ENCODE measurements at places on chromosomes 3 and 15. TPM values are rescaled to one million over a fixed set of nuclear protein-coding genes. Genes with fewer than 3 reads are reported as not detected.
A peak's percentile ranks its signal among the peaks of the same experiment; 100 is the strongest.

DNA sequence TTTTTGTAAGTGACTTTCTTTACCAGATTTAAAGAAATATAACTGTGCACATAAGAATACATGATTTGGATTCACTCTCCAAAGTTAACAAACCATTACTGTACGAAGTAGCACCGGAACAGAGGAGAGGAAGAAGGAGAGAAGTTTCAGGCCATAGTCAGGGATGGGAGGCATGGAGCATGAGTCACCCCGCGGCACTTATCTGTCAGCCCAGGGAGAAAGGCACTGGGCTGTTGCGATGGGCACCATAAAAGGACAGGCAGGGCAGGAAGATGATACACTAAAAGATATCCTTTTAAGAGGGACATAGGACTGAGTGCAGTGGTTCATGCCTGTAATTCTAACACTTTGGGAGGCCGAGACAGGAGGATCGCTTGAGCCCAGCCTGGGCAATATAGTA lies 37.0 kb downstream of the TTC23 start:
- no peak for ATAC-seq

DNA sequence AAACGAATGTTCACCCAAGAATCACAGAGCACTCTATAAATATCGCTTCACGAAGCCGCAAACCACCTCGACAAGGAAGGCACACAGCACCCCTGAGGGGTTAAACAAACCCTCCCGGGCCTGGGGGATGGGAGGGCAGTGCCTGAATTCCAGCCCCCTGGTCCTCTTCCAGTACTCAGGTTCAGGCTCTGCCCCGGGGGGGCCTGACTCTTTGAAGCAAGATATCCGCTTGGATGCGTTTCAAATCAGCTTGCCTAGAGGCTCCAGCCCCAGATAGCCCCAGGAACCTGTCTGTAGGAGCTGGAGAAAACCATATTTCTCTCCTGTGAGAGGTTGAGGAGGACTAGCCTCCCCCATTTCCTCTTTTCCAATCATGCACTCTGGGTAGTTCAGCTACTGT lies 194.7 kb downstream of the WNT5A start:
- no peak for ATAC-seq

DNA sequence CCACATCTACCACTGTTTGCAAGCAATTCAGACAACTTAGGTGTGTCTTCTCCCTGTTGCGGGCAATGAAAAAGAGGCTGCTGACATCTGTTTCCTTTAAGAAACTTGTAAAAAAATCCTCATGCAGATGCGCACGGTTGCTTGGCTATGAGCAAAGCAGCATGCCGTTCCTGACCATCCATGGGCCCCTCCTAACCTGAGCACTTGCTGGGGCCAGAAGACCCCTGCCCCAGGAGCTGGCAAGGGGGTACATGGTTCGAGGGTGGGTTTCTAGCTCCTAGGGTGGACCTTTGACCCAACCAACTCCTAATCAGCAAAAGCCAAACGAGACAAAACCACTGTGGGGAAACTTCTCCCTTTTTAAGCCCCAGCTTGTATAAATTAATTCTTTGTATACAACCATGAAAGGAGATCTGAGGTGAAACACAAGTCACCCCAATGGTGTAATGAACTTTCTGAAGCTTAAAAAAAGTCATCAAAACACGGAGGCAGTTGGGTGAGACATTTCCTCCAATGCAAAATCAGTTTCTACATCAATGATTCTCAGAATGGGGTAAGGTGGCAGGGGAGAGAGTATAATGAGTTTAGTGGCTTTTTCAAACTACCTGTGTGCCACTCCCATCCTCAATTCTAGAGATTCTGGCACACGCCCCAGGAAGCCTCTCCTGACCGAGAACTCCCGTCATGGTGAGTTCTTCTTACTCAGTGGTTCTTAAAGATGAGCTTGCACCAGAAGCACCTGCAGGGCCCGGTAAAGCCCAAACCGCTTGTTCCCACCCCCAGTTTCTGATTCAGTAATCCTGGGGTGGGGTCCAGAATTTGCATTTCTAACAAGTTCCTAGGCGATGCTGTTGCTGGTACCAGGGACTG lies 44.1 kb downstream of the CPN2 start:
- ATAC-seq, result peak; percentile 85

GRCh38 chr3:105315815-105316214 lies 50.9 kb upstream of the ALCAM start:
- no peak for ATAC-seq

DNA sequence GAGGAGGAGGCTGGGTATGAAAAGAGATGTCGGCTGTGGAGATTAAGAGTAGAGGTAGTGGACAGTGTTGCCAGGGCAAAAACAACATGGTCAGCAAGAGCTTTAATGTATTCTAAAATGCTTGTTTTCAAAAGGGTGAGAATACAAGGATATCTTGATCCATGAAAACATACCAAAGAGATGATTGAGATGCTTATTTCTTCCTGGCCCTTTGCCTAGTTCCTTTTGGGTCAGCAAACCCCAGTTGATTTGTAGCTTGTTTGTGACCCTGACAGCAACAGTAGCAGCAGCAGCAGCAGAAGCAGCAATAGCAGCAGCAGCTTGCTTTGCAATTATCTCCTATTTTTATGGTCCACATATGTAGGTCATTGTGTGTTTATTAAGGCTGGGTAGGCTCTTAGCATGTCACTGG lies 337.3 kb downstream of the LPP start:
- ATAC-seq, result no peak

DNA sequence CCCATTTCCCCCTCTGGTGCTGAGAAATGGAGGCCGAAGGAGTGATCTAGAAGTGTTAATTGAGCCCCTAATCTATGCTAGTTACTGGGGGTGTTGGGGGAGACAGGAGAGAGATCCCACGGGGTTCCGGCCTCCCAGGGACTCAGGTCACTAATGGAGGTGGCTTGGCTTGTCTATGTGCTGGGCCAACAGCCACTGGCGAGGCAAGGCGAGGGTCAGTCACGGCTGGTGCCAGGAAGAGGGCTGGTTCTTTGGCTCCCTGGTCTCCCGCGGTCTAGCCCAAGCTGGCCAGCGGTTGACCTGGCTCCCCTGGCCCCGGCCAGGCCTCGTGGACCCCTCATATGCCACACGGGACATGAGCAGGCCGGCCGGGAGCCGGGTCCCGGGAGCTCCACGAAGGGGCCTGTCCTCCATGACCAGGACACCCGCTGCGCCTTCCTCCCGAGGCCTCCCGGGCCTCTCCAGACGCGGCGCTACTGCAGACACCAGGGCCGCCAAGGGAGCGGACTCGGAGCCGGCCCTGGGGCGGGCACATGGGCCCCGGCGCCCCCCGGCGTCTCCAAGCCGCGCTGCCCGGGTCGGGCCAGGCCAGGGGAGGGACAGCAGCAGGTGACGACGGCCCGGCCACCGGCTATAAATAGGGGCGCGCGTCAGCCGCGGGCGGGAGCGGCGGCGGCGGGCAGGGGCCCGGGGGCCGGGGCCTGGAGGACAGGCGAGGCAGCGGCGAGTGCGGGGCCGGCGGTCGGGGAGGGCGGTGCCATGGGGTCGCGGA lies at the start of gene ALPK3:
Gene ALPK3 (plus strand): TSS at position 663 of the 772 bp plus-strand sequence. CDS start 97 bp downstream, at position 760.
- no peak for ATAC-seq

DNA sequence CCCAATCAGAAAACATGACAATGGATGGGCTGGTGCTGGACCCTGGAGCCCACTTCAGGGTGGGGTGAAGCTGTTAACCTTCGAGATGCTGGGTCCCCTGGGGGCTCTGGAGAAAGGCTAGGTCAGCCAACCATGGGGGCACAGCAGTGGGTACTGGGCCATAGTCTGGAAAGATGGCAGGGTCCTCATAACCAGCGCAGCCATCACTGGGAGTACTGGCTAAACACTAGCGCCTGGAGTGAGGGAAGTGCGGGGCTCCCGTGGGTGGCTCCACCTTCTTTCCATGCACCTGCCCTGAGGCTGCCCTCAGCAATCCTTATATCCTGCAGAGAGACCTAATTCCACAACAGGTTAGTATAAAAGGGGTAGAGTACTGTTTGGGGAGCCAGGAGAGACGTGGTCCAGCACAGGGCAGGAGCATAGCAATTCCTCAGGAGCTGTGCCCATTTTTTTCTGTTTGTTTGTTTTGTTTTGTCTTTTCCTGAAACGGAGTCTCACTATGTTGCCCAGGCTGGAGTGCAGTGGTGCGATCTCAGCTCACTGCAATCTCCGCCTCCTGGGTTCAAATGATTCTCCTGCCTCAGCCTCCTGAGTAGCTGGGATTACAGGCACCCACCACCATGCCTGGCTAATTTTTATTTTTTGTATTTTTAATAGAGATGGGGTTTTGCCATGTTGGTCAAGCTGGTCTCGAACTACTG lies 122.6 kb upstream of the MEF2A start:
- no peak for ATAC-seq

DNA sequence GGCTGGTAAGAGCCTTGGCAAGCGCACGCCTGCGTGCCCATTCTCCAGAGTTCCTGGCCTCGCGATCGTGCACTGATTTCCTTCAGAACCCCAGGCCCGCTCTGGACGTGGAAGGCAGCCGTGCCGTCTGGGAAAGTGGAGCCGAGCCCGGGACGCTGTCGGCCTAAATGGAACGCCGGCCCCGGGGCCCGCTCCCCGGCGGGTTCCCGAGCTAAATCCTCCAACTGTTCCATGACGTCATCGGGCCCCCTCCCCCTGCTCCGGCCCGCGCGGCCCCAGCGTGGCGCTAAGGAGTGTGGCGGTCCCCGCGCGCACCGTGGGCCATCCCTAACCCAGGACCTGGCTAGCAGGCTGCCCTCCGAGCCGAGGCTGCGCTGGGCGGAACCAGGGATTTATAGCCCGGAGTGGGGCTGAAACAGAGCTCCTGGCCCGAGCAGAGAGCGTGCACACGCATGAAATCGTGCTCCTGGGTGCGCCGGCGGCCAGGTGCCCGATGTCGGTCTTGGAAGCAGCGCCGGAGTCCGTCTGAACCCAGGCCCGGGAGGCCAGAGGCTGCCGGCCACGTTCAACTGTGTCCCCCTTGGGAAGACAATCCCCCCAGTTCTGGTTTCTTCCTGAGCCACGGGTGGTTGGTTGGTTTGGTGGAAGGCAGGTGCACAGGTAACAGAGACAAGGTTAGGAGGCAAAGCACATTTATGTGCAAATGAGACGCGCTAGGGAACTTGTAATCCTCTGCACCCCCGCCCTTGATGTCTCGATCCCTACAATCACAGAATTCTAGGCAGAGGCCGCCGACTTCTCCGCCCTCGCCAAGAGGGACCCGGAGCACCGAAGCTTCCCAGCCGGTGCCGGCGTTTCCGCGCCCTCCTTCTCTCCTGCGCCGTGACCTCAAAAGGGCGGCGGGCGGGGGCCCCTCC lies 84.9 kb upstream of the ETV5 start:
- ATAC-seq, result no peak

- no peak for ATAC-seq
Measured at GRCh38 chr3:96354742-96355141, 459.7 kb upstream of the EPHA6 start.

GRCh38 chr15:68431037-68431791 lies 749 bp downstream of the ITGA11 start:
- ATAC-seq, result no peak

GRCh38 chr3:157786211-157786610 lies 283.0 kb upstream of the VEPH1 start:
- no peak for ATAC-seq

DNA sequence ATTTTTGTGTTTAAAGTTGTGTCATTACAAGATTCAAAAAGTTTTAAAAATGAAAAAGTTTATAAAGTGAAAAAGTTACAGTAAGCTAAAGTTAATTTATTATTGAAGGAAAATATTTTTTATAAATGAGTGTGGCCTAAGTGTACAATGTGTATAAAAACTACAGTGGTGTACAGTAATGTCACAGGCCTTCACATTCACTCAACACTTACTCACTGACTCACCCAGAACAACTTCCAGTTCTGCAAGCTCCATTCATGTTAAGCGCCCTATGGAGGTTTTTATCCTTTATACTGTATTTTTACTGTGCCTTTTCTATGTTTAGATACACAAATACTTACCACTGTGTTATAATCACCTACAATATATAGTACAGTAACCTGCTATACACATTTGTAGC lies 76.3 kb downstream of the DTWD1 start:
- ATAC-seq, result no peak

DNA sequence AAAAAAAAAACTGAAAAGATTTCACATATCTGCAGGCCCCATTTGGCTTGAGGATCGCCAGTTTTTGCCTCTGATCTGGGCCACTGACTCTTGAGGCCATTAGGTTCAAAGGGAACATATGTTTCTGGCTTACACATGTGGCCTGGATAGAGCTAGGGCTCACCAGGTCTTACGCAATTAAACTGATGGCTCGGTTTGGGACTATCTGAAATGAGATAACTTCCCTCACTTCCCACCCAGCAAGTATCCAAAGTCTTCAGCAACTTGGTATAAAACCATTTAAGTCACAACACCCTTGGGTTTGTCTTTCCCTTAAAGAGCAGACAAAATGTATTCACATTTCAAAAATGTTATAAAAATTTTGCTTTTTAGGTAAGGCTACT lies 36.3 kb downstream of the LRIG1 start:
- no peak for ATAC-seq

DNA sequence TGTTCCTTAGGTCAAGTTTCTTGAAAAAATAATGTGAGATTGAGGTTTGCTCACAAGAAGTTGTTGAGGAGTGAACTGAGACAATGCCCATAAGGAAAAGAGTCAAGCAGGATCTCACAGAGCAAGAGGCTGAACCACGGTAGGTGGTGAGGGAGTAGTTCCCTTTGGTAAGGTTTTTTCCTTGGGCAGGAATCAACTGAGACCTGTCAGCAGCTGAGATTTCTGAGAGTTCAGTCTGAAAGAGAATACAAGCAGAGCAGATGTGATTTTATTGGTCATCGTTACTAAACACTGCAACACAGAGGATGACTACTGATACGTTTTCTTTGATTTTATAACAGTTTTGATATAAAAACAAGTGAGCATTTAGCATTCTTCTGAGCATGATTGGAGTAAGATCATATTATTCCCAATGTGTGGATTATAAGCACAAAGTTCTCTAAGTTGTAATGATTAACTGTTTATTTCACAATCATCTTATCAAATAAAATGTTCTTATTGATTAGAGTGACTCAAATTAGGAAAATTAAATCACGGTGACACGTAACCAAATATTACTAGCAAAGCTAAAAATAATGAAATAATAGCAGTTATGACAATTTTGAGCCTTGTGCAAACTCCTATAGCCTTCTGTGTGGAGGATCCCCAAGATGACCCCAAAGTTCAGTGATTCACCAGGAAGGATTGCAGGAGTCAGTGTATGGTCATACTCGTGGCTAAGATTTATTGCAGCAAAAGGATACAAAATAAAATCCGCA lies 346.2 kb upstream of the ZNF717 start:
- no peak for ATAC-seq

The PP2D1 gene
- total RNA-seq, result not detected

The PLSCR4 gene
- total RNA-seq, result not detected

The NR2E3 gene
- total RNA-seq, result not detected

The FAM227B gene
- total RNA-seq, result 2.1 TPM

The AMIGO3 gene
- total RNA-seq, result not detected

The DPPA2 gene
- total RNA-seq, result not detected
